Renal cortex interstitium (tissue), 15 donors: ENCODE measurements at places on chromosomes 5 and 9. TPM values are rescaled to one million over a fixed set of nuclear protein-coding genes. Genes with fewer than 3 reads are reported as not detected.

GRCh38 chr5:145912019-145912418, 24.4 kb upstream of the SH3RF2 start:
- DNase-seq = no peak

DNA sequence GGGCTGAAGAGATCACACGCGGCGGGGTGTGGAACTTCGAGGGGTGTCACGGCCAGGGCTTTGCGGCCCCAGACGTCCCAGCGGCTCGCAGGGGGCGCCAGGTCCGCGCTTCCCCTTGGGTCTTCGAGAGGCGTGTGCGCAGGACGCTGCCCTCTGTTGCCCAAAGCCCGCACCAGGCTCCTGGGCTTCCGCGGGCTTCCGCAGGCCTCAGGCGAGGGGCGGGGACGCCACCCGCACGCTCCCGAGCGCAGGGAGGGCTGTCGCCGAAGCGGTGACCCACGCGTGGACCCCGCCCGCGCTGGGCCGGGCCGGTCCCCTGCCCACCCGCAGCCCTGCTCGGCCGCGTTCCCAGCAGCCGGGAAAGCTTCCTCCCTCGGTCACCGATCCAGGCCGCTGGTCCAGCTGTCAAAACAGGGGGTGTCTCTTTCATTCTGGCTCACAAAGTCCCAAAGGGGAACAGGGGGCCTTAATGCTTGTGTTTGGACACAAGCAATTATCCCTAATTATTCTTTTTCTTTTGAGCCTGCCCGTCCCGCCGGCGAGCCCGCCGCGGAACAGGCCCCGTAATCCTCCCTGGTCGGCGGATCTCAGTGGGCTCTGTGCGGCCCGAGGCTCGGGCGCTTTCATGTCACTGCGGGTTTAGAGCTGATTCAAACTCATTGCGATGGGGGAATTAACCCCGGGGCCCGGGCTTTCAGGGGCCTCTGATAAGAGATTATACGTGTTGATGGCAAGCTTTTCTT, 60.6 kb downstream of the TMEM174 start:
- no peak for DNase-seq

DNA sequence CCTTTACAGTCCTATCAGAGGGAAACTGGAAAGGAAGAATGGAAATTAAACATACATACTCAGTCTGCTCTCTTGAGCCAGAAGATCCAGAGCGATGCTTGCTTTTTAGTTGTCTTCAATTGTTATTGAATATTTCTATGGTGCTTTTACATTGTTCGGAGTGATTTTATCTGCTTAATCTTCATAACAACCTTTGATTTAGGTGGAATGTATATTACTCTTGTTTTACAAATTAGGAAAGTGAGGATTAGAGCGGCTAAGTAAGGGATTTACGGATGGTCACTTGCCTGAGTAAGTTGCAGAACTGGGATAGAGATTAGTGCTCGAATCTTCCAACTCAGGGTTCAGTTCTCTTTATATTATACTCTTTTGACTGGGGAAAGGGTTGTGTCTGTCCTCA, 69.1 kb downstream of the PBX3 start:
- DNase-seq = no peak

DNA sequence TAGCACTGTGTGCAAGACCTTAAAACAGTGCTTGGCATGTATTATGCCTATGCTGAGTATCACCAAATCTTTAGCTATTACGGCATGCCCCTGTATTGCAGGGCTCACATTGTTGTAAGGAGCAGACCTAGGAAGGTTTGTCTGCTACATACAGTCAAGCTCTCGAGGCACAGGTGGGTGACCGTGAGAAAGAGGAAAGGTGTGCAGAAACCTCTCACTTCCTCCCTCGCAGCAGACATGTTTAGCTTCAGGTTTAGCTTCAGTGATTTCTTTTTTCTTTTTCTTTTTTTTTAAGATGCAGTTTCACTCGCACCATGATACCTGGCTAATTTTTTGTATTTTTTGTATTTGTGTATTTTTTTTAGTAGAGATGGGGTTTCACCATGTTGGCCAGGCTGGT, 275.8 kb upstream of the RIOK2 start:
- no peak for DNase-seq

GRCh38 chr9:94767331-94768072, 41.0 kb downstream of the AOPEP start:
- DNase-seq = no peak

GRCh38 chr9:107816561-107817021, 327.0 kb upstream of the KLF4 start:
- no peak for DNase-seq

DNA sequence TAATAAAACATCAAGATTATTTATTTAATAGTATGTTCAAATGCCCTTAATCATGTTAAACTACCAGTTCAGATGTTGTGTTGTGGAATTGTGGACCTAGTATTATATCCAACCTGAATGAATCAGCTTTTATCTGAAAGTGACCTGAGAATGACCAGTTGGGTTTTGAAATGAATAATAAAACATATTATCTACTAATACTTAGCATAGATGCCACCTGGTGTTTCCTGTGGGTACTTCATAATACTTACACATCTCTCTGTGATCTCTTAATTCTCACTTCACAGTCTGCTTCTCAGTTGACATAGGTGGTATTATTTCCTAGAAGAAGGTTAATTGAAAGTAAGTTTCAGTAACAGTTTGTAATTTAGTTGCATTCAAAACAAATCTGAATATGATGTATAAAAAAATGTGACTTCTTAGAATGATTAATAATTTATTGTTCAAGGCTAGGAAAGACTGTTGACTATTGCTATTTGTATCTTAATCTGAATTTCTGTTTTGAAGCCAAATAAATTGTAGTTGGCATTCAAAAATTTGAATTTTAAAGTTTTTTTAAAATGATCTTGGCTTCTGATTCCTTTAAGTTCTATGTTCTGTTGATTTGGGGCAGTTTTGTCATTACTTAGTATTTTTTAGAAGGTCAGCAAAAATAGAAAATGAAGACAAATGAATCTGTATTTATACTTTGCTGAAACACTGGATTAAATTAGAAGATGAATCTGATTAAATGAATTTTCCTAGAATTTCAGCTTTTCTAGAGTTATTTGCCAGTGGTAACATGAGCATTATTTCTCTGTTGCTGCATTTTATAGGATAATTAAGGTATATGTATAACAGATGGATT, 48.2 kb downstream of the KIF2A start:
- DNase-seq = no peak

GRCh38 chr5:176870110-176870591, 29.0 kb downstream of the HK3 start:
- DNase-seq = no peak

MRPL50 gene
- 24.3 TPM for polyA plus RNA-seq

NSG2 gene
- polyA plus RNA-seq = 0.19 TPM

OBP2B gene
- polyA plus RNA-seq = not detected

FST gene
- 30.2 TPM for polyA plus RNA-seq
